Activated CD4-positive, alpha-beta T cell treated with anti-CD3 and anti-CD28 coated beads for 48 hours (primary cell): ENCODE measurements at places on chromosomes 16 and 17.

- DNase-seq: no peak
Observed at GRCh38 chr17:19508577-19508867, 25.1 kb upstream of the SLC47A1 start.

- no peak for DNase-seq
Observed at GRCh38 chr16:67157892-67158635, 1.6 kb downstream of the TRADD start.

DNA sequence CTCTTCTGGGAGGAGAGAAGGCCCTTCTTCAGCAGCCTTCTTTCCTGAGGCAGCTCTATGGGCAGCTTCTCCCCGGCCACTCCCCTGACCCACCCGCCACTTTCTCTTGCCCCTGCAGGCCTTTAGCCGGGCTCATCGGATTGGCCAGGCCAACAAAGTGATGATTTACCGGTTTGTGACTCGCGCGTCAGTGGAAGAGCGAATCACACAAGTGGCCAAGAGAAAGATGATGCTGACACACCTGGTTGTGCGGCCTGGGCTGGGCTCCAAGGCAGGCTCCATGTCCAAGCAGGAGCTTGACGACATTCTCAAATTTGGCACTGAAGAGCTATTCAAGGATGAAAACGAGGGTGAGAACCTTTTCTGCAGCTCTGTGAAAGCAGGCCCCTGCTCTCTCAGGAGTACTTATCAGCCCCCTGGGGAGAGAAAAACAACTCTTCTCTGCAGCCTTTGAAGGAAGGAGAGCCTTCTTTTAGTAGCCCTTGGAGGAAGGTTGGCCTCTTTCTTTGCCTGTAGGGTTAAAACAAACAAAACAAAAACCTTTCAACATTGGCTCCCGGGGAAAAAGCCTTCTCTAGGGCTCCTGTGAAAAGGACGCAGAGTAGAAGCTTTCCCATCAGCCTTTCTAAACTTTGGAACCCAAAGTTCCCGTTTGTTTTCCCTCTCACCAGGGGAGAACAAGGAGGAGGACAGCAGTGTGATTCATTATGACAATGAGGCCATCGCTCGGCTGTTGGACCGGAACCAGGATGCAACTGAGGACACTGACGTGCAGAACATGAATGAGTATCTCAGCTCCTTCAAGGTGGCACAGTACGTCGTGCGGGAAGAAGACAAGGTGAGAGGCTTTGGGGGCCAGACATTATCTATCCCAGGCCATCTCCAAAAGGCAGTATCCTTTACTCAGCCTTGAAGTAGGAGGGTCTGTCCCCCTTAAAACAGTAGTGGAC, 12.7 kb downstream of the RNF227 start:
- no peak for DNase-seq

DNA sequence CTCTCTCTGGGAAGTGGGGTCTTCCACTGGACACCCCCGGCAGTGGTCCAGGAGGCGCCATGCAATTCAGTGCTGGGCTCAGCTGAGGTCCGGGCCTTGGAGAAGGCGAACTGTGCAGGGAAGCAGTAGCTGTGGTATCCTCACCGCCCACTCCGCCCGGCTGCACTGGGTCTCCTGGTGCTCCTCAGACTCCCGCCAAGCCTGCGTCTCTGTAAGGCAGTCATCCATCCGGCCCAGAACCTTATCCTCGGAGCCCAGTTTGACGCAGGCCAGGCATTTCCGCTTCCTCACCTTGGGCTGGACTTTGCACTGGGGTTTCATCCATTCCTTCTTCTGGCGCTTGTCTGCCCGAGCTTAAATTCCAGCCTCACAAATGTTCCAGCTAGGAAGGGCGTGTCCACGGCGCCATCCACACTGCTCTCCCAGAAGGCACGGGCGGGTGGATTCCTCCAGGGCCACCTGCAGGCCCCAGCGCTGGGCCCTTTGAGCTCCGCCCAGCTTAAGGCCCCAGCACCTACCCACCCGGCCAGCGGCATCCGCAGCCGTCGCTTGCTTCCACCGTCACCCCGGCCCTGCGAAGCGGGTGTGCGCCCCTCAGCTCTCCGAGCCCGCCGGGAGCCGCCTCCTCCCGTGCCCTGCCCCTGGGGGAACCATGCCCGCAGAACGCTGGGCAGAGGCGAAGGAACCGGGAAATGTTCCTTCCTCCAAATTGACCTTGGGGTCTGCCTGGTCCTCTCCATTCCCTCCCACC, 1884.8 kb downstream of the TP53TG3F start:
- DNase-seq: no peak

GRCh38 chr17:73532421-73532901, 111.8 kb downstream of the SDK2 start:
- no peak for DNase-seq

GRCh38 chr16:11107780-11108465, 148.1 kb downstream of the SOCS1 start:
- no peak for DNase-seq

DNA sequence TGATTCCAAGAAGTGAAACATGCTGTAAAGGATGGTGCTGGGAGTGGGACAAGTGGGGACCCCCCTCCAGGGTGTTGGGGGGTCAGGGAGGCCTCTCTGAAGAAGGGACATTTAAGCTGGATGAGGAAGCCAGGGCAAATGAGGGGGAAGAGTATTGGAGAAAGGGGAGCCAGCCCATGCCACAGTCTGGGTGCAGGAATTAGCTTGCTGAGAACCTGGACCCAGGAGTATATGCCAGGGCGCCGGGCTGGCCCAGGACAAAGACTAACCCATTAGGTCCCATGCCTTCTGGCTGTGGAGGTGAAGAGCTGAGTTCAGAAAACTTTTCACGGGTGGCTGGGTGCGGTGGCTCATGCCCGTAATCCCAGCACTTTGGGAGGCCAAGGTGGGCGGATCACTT, 45.6 kb upstream of the PIK3R6 start:
- no peak for DNase-seq

GRCh38 chr17:81581758-81582157, 29.6 kb upstream of the FAAP100 start:
- no peak for DNase-seq

DNA sequence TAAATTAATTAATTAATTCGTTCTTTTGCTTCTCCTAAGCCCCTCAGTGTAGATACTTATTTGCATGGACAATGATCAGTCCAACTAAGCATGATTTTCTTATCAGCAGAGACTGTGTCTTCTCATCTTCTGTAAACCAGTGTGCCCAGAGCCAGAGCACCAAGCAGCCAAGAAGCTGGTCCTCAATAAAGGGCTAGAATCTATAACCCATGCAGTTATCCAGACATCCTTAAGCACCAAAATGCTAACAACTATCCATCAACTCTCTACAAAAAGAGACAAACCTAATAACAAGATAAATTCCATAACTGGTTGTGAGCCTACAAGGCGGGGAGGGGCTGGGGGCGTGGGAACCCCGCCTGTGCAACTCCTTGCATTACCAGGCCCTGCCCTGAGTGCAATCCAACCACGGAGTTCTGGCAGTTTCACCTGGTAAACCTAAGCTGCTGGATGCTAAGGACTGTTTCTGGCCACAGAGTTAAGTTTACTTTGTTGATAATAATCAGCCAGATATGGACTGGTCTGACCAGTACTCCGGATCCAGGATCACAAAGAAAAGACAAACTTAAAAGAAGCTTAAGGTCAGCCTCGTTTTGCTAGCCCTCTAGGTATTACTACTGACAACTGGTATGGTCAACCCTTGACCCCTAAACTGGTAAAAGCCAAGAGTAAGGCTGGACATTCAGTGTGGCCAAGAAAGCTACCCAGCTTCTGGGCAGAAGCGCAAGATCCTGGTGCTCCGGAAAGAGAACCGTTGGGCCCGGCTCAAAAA, 51.5 kb downstream of the ZFHX3 start:
- no peak for DNase-seq

DNA sequence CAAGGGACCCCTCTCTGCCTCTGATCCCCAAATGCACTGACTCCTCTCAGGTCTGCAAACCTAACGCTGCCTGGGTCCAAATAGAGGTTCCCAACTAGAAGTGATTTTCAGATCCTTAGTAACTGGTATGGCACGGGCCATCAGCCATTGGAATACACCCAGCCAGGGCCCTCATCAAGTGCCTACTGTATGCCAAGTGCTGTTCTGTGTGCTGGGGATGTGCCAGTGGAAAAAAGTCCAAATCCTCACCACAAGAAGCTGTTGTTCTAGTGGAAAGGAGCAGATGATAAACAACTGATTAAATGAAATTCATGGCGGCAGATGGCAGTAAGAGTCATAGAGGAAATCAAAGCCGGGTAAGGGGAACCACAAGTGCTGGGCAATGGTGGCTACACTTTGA, 57.2 kb upstream of the MED9 start:
- no peak for DNase-seq

DNA sequence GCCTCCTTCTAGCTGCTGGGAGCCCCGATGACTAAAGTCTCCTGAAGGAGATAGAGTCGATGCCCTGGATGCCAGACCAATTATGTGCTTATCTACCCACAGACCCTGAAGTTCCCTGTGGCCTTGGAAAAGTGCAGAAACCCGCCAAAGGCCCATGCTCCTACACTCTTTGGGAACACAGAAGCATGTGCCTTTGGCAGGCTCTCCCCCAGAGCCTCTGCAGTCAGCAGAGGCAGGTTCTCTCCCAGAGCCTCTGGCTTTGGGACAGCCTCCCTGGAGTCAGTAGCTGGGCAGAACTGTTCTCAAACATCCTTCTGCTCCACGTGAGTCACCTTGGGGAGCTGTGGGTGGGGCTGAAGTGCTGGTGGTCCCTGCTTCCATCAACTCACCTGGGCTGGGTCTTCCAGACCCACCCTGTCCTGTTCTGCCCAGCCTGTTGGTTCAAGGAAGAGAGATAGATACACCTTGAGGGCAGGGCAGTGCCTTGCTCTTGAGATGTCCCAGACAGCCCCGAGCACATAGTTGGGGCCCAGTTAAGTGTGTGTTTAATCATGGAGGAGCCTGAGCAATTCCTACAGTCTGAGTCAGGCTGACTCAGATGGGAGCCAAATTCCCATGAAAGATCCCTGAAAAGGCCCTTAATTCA, 3.2 kb upstream of the CDK5RAP3 start:
- no peak for DNase-seq

DNA sequence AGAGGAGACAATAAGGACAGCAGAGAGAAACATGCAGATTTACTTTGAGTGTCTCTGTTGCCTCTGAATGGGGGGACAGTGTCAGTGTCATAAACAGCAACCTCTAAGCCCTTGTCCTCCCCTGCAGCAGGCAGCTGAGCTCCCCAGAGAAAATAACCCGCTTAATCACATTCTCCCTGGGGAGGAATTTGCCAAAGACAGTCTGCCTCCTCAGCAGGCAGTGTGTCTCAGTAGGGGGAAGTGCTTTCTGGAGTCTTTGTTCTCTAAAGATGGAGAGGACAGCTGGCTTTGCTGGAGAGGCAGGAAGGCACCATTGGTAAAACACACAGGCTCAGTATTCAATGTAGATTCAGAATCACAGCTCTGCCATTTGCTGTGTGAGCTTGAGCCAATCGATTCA, 16.1 kb downstream of the TEKT5 start:
- no peak for DNase-seq

DNA sequence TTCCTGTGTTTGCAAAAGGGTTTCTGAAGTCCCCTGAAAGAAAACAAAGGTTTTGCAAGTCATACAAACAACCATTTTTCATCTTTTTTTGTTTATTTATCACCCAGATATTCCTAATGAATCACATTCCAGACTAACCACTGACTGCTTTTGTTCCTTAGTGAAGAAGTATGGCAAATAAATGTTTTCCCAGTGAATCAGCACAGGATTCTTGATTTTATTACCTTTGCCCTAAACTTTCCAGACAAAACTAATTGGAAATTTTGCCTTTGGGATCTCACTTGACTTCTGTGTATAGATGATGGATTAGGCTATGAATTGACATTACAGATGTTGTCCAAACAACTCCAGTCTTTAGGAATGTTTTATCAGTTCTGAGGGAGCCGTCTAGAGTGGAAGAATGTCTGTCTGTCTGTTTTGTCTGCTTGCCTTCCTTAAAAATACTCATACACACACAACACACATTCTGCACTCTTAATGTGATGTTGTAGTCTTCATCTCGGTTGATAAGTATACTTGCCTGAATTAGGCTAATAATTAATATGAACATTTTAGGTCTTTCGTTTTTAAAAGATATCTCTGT, 48.9 kb downstream of the VMP1 start:
- DNase-seq: no peak
